ENCODE measurements at places on chromosomes 7 and 10. TPM values are rescaled to one million over a fixed set of nuclear protein-coding genes. Genes with fewer than 3 reads are reported as not detected.

DNA sequence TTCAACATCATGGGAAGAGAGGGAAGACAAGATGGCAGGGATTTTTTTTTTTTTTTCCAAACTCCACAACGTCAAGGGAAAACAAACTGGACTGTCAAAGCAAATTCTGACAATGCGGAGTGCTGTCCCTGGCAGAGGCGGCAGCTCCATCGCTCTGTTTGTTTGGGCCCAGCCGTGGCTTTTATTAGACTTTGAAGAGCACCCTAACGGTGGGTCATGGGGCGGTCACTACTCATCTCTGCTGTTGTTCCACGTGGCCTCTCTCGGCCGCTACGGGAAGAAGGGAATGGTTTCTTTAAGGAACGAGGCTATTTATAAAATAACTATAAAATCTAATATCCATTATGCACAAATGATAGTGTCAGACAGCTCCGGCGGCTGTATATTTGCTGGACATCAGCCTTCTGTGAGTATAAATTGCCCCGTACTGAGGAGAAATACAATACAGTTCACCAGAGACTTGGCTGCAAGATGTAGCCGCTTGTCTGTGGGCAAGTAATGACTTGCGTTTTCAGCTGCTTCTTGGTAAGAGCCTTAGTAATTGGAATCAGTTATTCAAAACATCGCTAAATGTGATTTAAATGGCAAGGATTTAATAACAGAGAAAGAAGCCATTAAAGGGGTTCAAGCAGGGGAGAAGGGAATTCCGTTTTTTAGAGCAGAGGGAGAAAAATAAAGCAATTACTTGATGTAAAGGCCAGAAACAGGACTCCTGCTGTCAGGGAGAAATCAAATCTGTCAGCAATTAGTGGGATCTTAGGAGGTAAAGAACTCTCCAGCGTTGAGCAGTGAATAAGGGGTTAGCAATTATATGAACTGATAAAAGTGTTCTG, 61.7 kb upstream of the RAB11FIP2 start:
- DNase-seq: no peak

DNA sequence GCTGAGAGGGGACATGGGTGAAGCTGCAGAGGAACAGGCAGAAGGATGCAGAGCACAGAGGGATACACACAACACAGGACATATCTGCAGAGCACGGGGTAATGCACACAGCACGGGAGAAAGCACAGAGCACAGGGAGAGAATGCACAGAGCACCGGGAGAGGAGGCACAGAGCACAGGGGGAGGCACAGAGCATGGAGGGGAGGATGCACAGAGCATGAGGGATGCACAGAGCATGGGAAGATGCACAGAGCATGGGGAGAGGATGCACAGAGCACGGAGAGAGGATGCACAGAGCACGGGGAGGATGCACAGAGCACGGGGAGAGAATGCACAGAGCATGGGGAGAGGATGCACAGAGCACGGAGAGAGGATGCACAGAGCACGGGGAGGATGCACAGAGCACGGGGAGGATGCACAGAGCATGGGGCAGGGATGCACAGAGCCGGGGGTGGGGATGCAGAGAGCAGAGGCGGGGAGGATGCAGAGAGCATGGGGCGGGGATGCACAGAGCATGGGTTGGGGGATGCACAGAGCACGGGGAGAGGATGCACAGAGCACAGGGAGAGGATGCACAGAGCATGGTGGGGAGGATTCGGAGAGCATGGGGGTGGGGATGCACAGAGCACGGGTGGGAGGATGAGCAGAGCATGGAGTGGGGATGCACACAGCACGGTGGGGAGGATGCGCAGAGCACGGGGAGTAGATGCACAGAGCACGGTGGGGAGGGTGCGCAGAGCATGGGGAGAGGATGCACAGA, 230.0 kb downstream of the ADAM12 start:
- no peak for DNase-seq

- no peak for DNase-seq
Observed at GRCh38 chr10:31622978-31623377, 304.0 kb downstream of the ZEB1 start.

GRCh38 chr10:4671451-4672145, 154.4 kb upstream of the AKR1E2 start:
- DNase-seq: peak; percentile 85

DNA sequence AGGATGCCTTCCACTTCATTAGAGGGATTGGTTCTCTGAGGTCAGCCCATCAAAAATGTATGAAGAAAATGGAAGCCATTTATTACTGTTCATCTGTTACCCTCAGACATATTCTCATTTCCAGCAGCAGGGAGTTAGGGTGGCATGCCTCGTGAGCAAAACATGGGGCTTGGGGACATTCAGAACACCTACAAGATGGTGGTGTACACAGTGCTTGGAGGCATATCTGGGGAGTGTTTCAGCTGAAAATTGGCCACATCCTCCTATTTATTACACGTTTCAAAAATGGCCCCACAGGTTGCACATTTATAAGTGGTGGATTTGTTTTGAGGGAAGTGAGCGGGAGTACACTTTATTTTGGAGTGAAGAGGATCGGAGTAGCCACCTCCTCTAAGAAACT, 93.4 kb downstream of the SPAG6 start:
- no peak for DNase-seq

GRCh38 chr7:44210107-44210506, 9.3 kb downstream of the YKT6 start:
- DNase-seq: no peak

The FFAR4 gene
- total RNA-seq: not detected

The ZNF37A gene
- total RNA-seq: 19.3 TPM

GRCh38 chr10:35335133-35336083, 901 bp upstream of the CCNY start:
- peak; percentile 19 for DNase-seq

- DNase-seq: peak; percentile 4
Observed at GRCh38 chr10:111098679-111099437, 22.0 kb downstream of the ADRA2A start.

GRCh38 chr10:37572206-37572605, 285.2 kb downstream of the ZNF248 start:
- DNase-seq: no peak

DNA sequence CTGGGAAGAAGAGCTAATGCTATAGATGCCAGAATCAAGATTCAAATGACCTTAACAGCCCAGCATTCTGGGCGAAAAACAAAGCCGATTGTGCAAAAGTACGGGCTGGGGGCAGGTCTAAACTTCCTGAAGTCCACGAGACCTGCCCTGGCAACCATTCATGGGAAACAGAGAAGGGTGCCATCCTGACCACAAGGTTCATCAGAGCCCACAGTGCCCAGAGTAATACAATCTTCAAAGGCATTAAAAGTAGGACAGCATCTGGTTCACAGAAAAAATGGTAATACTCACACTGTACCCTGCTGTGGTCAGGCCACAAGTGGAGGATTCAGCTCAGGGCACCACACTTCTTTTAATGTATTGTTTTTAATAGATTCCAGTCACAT, 36.1 kb downstream of the SORBS1 start:
- no peak for DNase-seq

- no peak for DNase-seq
Observed at GRCh38 chr7:74183653-74184450, 9.7 kb downstream of the EIF4H start.

DNA sequence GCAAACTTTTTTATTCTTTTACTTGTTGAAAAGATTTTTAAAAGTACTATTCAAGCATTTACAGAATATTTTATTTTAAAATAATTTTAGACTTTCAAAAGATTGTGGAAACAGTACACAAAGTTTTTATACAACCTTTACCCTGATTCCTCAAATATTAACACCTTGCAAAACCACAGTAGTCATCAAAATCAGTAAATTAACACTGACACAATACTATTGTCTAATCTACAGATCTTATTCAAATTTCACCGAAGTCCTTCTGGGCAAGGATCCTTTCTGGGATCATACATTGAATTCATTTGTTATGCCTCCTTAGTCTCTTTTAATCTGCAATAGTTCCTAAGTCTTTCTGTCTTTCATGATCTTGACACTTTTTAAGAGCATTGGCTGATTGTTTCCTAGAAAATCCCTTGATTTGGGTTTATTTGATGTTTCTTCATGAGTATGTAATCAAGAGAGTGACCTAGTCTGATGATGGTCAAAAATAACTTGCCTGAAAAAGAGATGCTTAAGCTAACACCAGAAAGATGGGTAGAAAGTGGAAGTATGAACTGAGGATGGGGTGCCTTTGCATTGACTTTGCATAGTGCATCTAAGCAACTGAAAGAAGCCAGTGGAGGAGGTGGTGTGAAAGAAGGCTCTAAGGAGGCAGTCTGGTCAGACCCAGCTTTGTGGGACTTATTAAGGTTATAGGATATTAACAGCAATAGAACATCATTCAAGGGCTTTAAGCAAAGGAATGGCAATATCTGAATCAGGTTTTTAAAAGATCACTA, 9.7 kb downstream of the STAMBPL1 start:
- no peak for DNase-seq

GRCh38 chr7:81956520-81956919, 186.7 kb upstream of the HGF start:
- peak; percentile 30 for DNase-seq

- no peak for DNase-seq
Observed at GRCh38 chr10:86348321-86349210, 18.0 kb downstream of the GRID1 start.

- DNase-seq: no peak
Observed at GRCh38 chr7:44288381-44288685, 37.1 kb downstream of the CAMK2B start.

DNA sequence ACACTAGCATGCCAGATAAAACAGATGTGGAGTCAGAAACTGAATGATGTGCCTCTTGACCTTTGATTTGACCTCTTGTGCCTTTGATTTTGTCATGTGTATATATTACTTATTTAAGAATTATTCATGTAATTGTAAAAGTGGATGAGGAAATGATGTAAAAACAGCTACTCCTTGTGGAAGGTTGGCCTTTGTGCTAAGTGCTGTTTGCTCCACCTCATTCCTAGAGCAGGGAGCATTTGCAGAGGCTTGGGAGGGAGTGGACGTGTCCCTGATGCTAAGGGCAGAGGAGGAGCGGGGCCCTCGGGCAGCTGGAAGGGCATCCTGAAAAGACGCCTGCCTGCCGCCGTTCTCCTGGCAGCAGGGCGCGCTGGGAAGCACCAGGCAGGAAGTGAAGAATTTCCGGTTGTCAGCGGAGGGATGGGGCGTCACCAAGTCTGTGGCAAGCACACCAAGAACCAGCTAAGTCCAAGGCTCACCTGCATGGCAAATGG, 197.6 kb upstream of the ZNF32 start:
- DNase-seq: no peak

The IL6 gene
- 0.12 TPM for total RNA-seq

- peak; percentile 45 for DNase-seq
Observed at GRCh38 chr7:151755131-151755801, 121.6 kb downstream of the PRKAG2 start.

DNA sequence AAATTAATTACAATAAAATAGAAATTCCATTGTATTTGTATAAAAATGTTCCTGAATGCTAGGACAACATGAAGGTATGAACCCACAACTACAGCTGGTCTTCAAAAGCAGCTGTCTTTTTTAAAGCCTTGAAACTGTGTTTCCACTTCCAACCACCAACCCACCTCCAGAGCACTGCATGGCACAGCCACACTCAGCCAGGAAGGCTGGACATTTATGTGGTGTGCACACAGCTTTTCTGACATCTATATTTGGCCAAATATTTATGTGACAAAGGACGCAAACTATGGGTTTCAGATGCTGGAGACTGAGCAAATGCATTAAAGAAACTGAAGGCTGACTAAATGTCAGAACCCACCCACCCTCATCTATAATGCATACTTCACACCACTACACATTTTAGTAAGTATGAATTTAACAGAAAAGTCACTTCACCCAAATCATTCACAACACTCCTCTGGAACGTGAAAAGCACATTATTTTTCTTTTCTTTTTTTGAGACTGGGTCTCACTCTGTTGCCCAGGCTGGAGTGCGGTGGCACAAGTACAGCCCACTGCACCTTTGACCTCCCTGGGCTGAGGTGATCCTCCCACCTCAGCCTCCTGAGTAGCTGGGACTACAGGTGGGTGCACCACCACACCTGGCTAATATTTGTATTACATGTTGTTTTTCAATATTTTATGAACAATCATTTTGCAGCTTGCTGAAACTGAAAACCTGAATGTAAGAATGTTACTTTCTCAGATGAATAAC, 27.9 kb upstream of the DAGLB start:
- no peak for DNase-seq

The MARVELD1 gene
- 68.2 TPM for total RNA-seq

The LRRC61 gene
- total RNA-seq: 0.67 TPM

The CALML5 gene
- total RNA-seq: not detected

GRCh38 chr7:158010961-158011693, 576.5 kb downstream of the PTPRN2 start:
- peak; percentile 15 for DNase-seq

The TMEM236 gene
- total RNA-seq: 0.05 TPM

GRCh38 chr7:30941582-30942323, 22.0 kb upstream of the GHRHR start:
- no peak for DNase-seq

The GIMAP8 gene
- total RNA-seq: not detected

The CCDC6 gene
- 18.2 TPM for total RNA-seq

- no peak for DNase-seq
Observed at GRCh38 chr7:139875821-139876241, 46.8 kb downstream of the TBXAS1 start.

- no peak for DNase-seq
Observed at GRCh38 chr10:104259999-104260774, 5.5 kb downstream of the GSTO1 start.

GRCh38 chr10:51729822-51730555, 30.6 kb upstream of the CSTF2T start:
- DNase-seq: no peak

DNA sequence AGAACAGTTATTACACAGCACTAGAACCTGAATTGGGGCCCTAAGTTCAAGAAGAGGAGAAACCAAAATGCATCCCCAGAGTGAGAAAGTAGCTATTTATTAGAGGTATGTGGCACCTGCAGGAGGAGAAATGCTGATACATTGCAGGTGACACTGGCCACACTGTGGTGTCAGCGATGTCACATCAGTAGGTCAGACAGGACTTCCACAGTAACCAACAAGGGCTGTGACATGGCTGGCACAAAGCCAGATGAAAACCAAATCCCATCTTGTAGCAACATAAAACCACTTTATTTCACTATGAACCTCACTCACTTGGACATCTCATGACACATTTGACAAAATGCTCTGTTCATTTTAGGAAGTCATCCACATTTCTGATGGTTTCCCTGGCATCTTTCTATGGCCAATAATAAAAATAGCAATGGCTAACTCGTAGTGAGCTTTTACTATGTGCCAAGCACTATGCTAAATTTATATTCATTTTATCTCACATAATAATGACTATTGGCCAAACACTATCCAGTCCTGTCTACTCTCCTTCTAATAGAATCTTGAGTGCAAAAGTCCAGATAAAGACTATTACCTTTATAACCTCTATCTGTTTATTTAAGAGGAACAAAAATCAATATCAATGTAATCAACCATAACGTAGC, 154.2 kb downstream of the TSPAN12 start:
- no peak for DNase-seq

DNA sequence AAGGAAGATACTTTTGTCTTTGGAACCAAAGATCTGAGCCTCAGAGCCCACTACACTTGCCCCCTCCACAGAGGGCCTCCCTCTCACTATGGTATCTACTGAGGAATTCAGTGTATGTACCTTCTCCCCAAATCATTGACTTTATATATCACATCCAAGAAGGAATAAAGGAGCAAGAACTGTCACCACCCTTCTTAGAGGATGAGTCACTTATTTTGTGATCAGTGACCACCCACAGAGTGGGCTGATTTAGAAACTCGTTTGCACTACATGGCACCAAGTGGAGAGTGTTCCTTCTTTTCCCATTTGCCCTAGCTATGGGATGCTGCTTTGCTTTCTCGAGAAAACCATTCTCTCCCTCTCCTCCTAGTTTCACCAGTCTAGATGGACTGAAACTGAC, 5.7 kb downstream of the TMEM243 start:
- DNase-seq: no peak

GRCh38 chr10:129397198-129397974, 69.7 kb upstream of the MGMT start:
- DNase-seq: no peak

Measured in A172 (cell line).